Fibroblast of mammary gland (primary cell): ENCODE measurements at places on chromosomes 13 and 19.

GRCh38 chr19:3175781-3176714, 2.5 kb upstream of the S1PR4 start:
- peak; percentile 65 for DNase-seq

- no peak for DNase-seq
Measured at GRCh38 chr13:27541386-27541785, 78.9 kb downstream of the LNX2 start.

- no peak for DNase-seq
Measured at GRCh38 chr13:48531416-48532255, 1.2 kb downstream of the RCBTB2 start.

DNA sequence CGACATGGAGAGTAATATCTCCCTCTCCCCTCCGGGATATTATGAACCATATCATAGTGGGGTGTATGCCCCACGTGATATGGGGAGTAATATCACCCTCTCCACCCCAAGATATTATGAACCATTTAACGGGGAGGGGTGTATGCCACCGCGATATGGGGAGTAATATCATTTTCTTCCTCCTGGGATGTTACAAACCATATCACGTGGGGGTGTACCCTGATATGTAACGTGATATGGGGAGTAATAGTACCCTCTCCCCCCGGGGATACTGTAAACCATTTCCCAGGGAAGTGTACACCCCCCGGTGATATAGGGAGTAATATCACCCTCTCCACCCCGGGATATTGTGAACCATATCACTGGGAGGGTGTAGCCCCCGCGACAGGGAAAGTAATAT, 62.1 kb downstream of the ERICH4 start:
- no peak for DNase-seq
